ENCODE measurements at places on chromosomes 6 and 20.

DNA sequence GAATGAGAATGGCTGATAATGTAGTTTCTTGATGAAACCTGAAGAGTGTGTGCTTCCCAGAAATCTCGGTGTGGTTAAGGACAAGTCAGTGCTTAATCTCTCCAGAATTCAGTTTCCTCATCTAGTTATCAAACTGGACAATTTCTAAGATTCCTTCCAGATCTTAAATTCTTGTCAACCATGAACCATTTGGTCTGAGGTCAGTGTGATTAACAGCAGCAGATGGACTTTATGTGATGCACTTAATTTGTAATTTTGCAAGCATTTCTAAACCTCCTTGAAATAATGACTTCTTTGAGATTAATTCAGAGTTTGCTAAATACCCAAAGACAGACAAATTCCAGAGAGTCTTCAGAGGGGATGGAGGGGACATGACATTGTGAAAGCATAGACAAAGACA lies 160.3 kb downstream of the KIF16B start:
- DNase-seq: no peak

- DNase-seq: no peak
Measured at GRCh38 chr6:89667872-89668556, 29.5 kb upstream of the LYRM2 start.

DNA sequence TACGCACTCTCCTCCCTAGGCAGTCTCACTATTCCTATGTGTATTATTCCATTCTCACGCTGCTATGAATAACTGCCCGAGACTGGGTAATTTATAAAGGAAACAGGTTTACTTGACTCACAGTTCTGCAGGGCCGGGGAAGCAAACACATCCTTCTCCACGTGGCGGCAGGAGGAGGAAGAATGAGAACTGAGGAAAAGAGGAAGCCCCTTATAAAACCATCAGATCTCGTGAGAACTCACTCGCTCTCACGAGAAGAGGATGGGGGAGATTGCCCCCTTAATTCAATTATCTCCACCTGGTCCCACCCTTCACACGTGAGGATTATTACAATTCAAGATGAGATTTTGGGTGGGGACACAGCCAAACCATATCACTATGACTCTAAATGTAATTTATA lies 61.9 kb downstream of the ECT2L start:
- DNase-seq: no peak

DNA sequence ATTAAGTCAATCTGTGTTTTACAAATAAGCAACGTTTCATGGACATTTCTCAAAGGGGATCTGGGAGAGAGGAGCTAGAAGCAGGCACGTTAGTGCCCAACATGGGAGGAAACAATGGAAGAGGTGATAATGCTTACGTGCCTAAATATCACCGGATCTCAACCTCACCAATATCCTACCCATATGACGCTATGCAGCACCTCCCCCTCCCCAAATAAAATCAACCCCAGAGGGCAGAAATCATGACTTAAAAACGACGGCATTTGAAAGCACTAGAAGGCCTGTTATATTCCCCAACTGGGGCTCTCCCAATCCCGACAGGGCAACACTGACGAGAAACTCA lies 425 bp downstream of the HBS1L start:
- DNase-seq: no peak

DNA sequence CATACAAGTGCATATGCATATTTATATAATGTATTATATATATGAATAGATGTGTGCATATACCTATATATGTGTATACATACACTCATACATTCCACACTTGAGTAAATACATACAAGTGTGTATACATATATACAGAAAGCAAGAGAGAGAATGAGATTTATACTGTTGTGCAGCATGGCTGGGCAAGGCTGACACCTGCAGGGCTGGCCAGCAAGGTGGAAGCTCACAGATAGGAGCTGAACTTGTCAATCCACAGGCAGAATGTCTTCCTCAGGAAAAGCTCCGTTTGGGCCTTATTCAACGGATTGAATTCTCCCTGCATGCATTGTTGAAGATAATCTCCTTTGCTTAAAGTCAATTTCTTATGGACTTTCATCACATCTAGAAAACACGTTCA lies 256.7 kb downstream of the ZNF217 start:
- DNase-seq: no peak

- no peak for DNase-seq
Measured at GRCh38 chr6:160133441-160134336, 12.1 kb downstream of the SLC22A1 start.
